ENCODE measurements at places on chromosomes 11 and 22.

GRCh38 chr11:60165538-60165937 is 17.3 kb downstream of the MS4A6A start:
- DNase-seq: no peak

GRCh38 chr11:35859301-35859700 is 84.6 kb upstream of the LDLRAD3 start:
- DNase-seq: no peak

- DNase-seq: no peak
Measured at GRCh38 chr11:73312851-73313327, 4.8 kb downstream of the ARHGEF17 start.

DNA sequence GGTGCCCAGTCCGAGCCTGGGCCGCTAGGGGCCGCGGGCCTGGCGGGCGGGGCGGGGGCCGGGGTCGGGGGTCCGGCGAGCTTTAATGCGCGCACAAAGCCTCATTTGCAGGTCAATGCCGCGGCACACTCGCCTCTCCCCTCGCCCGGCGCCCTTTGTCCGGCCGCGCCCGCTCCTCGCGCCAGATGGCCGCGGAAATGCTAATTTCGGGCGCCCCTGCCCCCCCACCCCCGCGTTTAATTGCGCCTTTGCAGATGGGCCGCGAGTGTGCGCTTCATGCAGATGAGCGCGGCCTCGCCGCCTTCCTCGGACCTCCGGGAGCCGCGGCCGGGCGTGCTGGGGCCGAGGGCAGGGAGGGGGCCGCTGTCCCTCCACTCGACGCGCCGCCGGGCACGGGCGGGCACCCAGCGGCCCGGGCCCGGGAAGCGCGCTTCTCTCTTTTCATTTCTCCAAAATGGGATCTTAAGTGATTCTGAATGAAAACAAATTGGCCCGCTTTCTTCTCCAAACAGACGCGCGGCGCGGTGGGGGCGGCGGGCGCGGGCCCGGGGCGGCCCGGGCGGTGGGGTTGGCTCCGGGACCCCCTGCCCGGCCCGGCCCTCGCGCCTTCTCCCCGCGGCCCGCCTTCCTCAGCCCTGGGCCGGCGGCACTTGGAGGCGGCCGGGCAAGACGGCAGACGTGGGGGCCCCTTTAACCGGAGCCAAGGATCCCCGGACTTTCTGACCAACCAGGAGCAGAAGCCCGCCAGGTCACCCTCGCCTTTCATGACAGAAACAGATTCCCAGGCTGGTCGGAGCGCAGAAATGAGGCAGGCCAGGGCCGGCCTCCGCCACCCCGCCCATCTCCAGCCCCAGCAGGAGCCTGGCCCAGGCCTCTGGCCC is 22.9 kb downstream of the CDKN1C start:
- DNase-seq: no peak
